ENCODE measurements at places on chromosomes 4 and X.
A peak's percentile ranks its signal among the peaks of the same experiment; 100 is the strongest.

- DNase-seq = no peak
Observed at GRCh38 chr4:53920116-53920515, 144.3 kb downstream of the CHIC2 start.

DNA sequence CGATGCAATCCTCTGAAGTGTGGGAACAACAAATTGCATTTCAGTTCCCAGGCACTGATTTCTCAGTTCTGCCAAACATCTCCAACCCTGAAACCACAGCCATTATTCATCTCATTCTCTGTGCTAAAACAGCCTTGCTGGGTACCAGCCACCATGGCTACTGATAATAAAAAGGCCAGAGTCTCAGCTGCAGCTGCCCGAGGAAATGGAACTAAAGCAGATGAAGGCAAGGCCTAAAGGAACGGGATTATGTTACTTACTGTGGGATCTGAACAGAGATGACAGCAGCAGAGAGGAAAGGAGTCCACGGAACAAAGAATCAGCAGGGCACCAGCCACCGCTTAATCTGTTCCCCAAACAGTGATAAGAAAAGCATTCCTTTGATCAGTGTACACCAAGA is 155.7 kb downstream of the PAPSS1 start:
- DNase-seq = no peak

- DNase-seq = no peak
Observed at GRCh38 chrX:1390621-1391369, 1.1 kb downstream of the SLC25A6 start.

GRCh38 chr4:94595880-94596483 is 144.2 kb downstream of the PDLIM5 start:
- peak; percentile 5 for DNase-seq

- DNase-seq = no peak
Observed at GRCh38 chr4:65437102-65437501, 233.2 kb downstream of the EPHA5 start.

- no peak for DNase-seq
Observed at GRCh38 chr4:138897811-138898226, 117.8 kb upstream of the NOCT start.

DNA sequence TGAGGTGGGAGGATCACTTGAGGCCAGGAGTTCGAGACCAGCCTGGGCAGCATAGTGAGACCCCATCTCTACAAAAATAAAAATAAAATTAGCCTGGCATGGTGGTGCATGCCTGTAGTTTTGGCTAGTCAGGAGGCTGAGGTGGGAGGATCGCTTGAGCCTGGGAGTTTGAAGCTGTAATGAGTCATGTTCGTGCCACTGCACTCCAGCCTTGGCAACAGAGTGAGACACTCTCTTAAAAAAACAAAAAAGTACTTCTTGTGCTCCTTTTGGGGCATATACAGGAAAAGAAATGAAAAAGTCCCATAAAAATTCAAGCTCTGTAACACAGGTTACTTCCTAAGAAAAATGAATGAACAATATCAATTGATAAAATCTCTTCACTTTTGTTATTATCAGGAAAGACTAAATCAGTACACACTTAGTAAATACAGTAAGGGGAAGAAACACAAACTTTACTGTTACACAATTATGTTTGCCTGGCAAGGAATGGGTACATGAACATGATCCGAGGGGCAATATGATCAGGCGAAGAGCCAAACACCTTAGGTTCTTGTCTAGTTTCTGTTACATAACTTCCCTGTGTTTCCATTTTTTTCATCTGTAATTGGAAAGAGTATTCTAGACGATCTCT is 46.9 kb downstream of the CCDC158 start:
- no peak for DNase-seq

- no peak for DNase-seq
Observed at GRCh38 chr4:8892556-8893226, 21.1 kb upstream of the HMX1 start.

GRCh38 chr4:54657551-54658251 is at the start of gene KIT:
Gene KIT, plus strand, starts transcription at chr4:54657957. Its CDS starts 58 bp downstream, at chr4:54658015.
- no peak for DNase-seq

DNA sequence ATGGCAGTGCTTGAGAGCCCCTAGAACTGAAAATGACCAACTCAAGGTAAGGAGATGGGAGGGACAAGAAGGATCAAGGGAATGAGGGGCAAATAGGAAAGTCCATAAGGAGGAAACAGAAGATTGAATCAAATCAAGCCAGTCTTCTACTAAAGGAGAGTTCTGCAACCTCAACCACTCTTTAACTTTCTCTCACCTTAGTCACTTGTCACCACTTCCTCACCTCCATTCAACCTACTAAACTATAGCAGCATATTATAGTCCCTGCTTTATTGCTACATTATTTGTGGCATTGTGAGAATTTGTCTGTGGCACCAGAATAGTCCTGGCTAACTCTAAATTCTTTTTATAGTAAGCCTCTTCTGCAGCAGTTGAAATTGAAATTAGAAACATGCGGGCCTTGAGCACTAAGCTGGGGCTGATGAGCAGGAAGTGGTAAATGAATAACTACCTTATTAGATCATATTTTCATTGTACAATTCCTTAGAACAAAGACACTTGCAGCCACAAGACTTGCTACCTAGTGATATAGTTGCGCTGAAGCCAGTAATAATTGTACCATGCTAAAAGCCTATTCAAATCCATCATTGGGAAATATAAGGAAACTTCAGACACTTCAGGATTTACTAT is 336.9 kb downstream of the ZNF674 start:
- no peak for DNase-seq

GRCh38 chr4:27779827-27780226 is 919.2 kb downstream of the STIM2 start:
- DNase-seq = no peak

GRCh38 chrX:132775263-132775823 is 183.1 kb downstream of the HS6ST2 start:
- DNase-seq = no peak

GRCh38 chrX:107542500-107542899 is 85.8 kb upstream of the PRPS1 start:
- DNase-seq = peak; percentile 5

GRCh38 chrX:7145454-7145853 is 2.1 kb upstream of the STS start:
- no peak for DNase-seq

DNA sequence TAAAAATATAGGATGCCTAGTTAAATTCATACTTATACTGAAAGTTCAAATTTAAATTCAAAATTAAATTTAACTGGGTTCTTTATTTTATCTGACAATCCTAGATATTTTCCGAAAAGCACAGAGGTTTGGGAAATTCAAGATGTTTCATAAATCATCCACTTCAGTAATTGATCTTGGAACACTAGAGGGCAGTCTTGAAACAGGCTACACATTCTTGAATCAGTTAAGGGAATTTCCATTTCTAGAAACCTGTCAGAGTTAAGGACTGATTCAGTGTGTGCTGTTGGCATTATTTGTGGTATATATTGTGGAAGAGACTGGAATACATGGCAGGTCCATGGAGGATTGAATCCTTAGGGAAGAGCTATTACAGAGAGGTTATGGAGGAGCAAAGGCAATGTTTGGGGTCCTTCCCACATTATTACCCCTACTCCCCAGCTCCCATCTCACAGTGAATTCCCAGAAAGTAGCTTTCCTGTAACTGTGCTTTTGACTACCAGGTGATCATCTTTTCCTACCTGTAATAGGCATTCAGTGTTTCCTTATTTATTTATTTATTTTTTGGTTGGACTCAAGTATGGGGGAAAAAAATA is 92.9 kb downstream of the EGF start:
- DNase-seq = no peak

- DNase-seq = no peak
Observed at GRCh38 chr4:3391422-3391821, 50.3 kb upstream of the HGFAC start.

DNA sequence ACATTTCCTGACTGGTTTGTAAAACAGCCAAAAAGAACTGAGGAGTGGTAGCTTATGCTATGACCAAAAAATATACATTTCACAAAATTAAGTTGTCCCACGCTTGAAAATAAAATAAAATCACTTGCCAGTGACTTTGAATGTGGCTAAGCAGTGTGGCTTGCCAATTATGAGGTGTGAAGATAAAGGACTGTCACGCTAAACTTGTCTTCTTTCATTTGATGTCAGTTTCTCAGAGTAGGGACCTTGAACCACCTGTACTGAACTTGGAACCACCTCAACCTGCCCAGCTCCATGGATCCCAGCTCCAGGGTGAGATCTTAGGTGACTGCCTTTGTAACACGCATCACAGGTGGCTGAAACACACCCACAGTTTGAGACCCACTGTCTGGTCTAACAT is 113.7 kb upstream of the TBL1X start:
- no peak for DNase-seq

- DNase-seq = no peak
Observed at GRCh38 chr4:61771056-61771455, 570.9 kb downstream of the ADGRL3 start.

GRCh38 chrX:121365572-121366161 is 318.3 kb downstream of the GLUD2 start:
- DNase-seq = no peak

- no peak for DNase-seq
Observed at GRCh38 chr4:102715057-102715456, 45.7 kb downstream of the MANBA start.

GRCh38 chrX:65595460-65595876 is 60.9 kb upstream of the LAS1L start:
- peak; percentile 78 for DNase-seq

- peak; percentile 3 for DNase-seq
Observed at GRCh38 chr4:73451404-73451803, 15.4 kb downstream of the AFP start.

GRCh38 chr4:118280501-118281218 is 72.1 kb downstream of the PRSS12 start:
- no peak for DNase-seq

DNA sequence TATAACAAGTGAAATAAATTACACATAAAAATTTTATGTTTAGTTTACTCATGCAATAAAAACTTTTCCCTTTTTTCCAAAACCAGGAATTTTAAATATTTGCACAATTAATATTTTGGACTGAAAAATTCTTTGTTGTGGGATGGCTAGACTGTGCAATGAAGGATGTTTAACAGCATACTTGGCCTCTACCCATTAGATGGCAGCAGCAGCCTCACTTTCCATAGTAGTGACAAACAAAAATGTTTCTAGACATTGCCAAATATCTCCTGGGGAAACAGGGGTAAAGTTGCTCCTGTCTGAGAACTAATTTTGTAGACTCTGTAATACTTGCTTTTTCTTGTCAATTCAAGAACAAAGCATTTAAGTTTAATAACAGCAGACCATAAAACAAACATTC is 49.8 kb downstream of the SCLT1 start:
- peak; percentile 0 for DNase-seq

DNA sequence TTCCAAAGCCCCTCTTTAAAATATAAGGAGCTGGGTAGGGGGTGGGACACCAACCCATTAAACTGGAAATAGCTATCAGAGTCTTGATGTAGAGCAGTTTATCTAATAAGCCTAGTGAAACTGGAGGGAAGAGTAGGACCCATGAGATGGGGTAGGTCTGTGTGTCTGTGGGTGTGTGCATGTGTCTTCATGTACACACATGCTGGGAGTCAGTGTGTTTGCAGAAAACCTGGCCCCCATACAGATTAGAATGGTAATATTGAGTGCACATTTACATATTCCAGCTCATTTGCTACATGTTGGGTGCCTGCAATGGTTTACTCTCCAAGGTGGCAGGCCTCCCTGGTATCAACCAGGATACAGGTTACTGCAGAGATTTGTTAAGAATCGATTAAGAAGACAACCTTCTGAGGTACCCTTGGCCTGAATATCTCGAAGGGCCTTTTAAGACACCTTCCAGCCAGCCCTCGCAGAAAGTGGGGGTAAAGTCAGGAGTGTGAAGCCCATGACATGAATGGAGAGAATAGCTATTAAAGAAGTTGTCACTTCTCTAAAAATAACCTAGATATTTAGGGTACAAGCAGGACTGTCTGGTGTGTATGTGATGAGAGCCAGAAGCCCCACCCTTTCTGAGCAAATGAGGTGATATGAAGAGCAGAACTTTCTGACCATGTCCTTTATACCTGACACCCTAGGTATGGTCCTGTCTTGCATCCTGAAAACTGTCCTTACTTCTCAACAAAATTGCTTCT is 75.7 kb upstream of the TEX13D start:
- no peak for DNase-seq

DNA sequence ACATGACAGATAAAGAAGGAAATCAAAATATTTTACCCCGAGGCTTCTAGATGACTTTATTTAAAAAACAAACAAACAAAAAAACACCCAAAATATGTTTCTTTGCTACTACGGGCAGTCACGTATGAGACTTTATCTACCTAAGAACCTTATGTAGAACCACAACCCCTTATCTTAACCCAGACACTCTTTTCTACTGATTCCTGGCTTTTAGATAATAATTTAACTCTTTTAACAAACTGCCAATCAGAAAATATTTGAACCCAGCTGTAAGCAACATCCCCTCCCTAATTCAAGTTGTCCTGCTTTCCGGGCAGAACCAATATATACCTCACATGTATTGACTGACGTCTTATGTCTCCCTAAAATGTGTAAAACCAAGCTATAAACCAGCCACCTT is 15.4 kb downstream of the ELOVL6 start:
- no peak for DNase-seq

- peak; percentile 23 for DNase-seq
Observed at GRCh38 chr4:19615086-19615689, 636.5 kb upstream of the SLIT2 start.

GRCh38 chr4:104728380-104729122 is 233.9 kb upstream of the CXXC4 start:
- DNase-seq = no peak

- no peak for DNase-seq
Observed at GRCh38 chr4:139540161-139540560, 15.9 kb downstream of the SETD7 start.

- no peak for DNase-seq
Observed at GRCh38 chrX:134633832-134634231, 24.4 kb downstream of the PLAC1 start.

GRCh38 chr4:157896726-157897125 is 276.1 kb downstream of the GASK1B start:
- no peak for DNase-seq

- DNase-seq = no peak
Observed at GRCh38 chr4:104063341-104063740, 343.6 kb upstream of the TACR3 start.

GRCh38 chr4:71333960-71334359 is 4.9 kb upstream of the SLC4A4 start:
- no peak for DNase-seq

DNA sequence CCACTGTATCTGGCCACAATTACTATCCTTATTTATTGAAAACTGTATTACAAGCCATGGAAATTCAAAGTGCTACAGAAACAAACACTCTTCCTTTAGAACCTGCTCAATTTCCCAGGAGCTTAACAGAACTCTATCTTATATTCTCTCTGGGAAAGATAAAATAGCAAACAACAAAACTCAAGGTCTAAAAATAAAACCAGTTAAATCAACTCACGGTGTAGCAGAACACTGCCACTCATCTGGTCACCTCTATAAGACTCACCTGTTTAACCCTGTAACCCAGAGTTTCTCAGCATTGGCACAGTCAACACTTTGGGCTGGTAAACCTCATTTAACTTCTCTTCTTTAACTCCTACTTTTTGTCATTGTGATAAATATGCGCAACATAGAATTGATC is 348.9 kb downstream of the DCHS2 start:
- no peak for DNase-seq
